ENCODE measurements at places on chromosomes 7 and 10. TPM values are rescaled to one million over a fixed set of nuclear protein-coding genes. Genes with fewer than 3 reads are reported as not detected.

DNA sequence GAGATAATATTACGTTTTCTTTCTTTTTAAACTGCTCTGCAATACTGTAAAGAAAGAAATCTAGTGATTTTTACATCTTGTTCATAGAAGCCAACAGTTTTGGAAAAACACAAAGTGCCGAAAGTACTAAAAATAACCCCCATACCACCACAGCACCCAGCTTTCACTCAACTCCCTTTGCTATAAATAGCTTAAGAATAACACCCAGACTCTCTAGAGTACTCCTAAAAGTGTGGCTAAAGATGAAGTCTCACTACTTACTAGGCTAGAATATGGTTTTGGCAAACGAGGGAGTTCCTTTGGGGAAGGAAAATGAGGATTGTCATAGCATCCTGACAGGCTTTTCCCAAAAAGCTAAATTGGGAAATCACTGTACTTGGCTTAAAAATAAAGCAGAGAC, 151.8 kb upstream of the ANK3 start:
- DNase-seq = no peak

DNA sequence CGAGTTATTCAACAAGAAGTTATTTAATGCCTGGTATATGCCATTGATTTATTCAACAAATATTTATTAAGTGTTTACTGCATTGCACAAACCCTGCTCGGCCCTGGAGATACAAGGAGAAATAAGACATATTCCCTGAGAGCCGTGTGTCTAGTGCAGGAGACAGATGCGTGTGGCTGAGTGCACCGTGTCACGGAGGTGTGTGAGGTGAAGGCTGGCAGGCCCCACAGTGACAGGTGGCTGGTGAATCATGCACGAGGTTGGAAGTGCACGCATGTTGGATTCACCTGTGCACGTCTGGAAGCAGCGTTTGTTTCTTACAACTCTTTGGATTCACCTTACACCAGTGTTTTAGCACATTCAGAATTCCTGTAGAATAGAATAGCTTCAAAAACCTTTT, 136.6 kb upstream of the SHH start:
- no peak for DNase-seq

GRCh38 chr7:6276911-6277408, 4.5 kb upstream of the CYTH3 start:
- DNase-seq = no peak

GRCh38 chr7:35424869-35425495, 171.1 kb upstream of the TBX20 start:
- peak; percentile 61 for DNase-seq

DNA sequence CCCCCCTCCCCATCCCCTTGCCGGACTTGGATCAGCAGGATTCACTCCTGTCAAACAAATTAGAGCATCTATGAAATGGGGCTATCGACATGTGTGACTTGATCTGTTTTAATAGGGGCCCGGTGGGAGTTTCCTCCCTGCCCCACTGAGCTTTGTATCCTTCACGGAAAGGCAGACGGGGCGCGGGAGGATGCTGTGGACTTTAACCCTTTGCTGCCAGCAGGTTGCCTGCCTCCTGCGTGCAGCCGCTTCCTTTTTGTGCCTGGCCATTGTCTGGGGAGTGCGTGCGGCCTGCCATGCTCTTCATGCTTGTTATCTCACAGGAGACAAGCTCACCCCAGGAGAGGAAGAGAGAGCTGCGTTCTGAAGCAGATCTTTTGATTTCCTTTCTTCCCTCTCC, 512.8 kb upstream of the GALNT17 start:
- DNase-seq = no peak

GRCh38 chr10:62561151-62561550, 187.0 kb downstream of the ZNF365 start:
- DNase-seq = no peak

SPOCK2 gene
- 1.6 TPM for total RNA-seq
